ENCODE measurements at places on chromosomes 11 and 22.

DNA sequence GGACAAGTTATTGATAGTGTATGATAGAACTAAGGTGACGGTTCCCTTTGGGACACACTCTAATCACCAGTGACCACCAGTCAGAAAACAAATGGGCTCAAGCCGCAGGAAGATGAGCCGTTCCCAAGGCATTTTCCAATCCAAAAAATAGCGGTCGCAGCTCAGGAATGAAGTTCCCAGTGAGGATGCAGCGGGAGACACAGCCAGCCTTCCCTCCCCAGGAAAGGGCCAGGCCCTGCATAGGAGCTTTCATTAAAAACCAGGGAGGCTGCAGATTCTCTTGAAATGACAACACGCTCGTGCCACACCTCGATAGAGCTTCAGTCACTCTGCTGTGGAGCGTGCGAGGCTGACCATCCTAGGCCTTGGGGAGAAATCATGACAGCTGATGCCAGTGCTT, 65.8 kb upstream of the WNT7B start:
- DNase-seq: no peak

DNA sequence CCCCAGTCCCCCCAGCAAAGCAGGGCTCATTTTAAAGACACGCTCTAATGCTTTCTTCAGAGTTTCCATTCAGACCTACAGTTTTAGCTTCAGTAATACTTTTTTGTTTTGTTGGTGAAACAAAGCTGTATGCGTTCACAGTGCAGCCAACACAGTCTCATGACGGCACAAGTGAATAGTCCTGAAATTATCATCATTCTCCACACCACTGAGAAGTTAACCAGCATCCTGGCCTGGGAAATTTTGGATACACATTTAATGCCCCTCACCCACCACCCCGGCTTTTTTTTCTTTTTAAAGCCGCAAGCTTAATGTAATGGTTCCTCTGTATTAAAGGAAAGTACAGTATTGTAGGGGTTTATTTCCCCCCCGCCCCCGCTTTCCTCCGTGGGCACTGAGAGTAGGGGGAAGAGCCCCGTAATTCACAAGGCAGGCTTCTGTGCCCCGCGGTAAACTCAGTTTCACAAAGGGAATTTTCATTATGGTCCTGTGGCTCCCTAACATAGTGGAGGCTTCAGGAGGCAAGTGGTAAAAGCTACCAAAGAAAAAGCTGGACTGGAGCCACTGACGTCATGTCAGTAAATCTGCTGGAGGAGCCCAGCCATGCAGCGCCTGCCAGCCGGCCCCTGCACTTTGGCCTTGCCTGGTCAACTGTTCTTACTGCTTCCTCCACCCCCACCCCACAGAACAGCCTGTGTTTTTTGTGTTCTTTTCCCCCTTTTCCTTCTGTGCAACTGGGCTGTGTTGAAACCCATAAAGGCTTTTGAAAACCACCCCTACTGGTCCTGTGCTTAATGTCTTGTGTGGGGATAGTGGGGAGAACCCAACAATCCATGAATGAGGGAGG, 18.2 kb downstream of the TEAD1 start:
- no peak for DNase-seq

DNA sequence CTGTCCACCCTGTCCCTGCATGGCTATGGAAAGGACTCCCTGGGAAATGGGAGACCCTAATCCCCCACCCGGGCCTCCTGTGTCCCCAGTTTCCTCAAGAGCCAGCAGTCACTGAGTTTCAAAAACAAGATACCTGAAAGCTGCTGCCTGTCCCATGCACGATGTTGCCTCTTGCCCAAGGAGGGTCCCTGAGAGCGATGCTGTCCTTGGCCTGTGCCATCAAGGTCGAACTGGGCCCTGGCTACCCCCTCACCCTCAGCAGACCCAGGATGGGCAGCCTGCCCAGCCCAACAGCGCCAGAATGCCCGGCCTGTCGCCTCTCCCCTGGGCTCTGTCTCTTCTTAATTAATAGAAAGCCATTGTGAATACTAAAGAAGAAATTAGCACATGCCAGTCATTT, 104.5 kb upstream of the LMO1 start:
- DNase-seq: no peak

- no peak for DNase-seq
These were observed 72.8 kb upstream of the CCND1 start for GRCh38 chr11:69567951-69568808.

DNA sequence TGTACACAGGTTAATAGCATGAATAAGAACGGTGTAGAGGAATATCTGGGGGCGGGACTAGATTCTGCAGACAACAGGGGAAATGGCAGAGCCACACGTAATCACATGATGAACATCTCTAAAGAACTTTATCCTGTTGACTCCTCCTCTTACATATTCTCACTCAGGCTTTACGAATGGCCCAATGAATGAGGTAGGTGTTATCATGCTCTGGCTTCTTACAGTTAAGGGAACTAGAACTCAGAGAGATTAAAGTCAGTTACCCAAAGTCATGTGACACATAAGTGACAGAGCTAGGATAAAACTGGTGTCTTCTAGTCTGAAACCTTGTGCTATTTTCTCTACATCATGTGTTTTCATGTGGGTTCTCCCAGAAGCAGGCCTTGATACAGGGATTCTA, 49.0 kb upstream of the BMAL1 start:
- DNase-seq: peak; percentile 32

DNA sequence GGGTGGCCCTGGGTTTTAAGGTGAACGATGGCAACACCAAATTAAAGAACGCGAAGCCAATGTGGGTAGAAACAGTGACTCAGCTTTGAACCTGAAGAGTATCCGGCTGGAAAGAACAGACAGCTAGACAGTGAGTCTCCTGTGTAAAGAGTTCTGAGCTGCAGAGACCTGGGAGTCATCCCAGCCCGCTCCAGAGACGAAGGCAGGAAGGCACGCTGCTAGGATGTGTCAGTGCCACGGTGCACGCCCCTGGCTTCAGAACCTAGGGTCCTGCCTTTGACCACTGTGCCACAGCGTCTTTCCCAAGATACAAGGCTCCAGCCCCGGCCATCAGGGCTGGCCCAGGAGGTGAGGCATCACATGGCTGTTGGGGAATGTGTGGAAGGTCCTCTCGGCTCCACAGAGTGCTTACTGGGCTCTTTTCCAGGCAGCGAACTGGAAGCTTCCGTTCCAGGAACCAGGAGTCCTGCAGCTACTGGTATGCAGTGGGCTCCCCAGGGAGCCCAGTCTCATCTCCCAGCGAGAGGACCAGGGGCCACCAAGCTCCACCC, 29.9 kb downstream of the LRFN4 start:
- DNase-seq: no peak

DNA sequence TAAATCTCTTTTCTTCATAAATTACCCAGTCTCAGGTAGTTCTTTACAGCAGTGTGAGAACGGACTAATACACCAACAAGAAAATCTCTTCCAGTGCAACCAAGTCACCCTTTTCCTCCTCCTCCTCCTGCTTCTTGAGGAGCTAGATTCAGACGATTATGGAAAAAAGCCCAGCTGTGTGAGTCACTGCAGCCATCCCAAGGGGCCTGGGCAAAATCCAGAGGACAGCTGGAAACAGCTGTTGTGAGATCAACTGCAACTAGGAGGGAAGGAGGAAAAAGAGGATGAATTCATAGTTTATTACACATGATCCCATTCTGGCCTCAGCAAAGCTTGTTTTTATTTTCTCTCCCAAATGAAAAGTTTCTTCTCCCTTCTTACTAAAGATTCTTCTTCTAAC, 32.9 kb downstream of the RBFOX2 start:
- no peak for DNase-seq

- DNase-seq: no peak
These were observed 39.5 kb upstream of the CLNS1A start for GRCh38 chr11:77677138-77677537.

GRCh38 chr22:41910050-41911000, 4.5 kb downstream of the SHISA8 start:
- no peak for DNase-seq

- DNase-seq: no peak
These were observed 156.5 kb downstream of the RRAS2 start for GRCh38 chr11:14202251-14203196.

- no peak for DNase-seq
These were observed 16.2 kb upstream of the ACER3 start for GRCh38 chr11:76844511-76844910.

- DNase-seq: peak; percentile 58
These were observed 217.3 kb upstream of the GRIA4 start for GRCh38 chr11:105392556-105392955.

- DNase-seq: no peak
These were observed 412.7 kb downstream of the SOX6 start for GRCh38 chr11:15943418-15944197.

- no peak for DNase-seq
These were observed 76.1 kb upstream of the RTL6 start for GRCh38 chr22:44574057-44574639.

DNA sequence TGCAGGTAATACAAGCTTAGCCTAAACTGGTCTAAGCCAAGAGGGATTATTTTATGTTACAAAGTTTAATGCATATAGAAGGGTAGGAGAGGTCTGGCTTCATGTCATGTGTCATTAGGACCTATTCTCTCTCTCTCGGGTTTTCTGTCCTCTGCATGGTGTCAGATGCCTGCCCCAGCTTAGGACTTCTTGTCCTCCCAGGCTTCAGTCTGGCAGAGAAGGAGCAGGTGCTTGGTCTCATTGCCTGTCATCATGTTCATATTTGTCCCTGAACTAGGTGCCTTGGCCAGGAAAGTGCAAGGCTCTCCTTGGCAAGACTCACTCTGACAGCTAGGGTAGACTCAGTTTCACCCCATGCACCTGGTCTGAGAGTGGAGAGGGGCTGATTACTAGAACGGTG, 126.3 kb downstream of the ADAMTS15 start:
- DNase-seq: no peak

DNA sequence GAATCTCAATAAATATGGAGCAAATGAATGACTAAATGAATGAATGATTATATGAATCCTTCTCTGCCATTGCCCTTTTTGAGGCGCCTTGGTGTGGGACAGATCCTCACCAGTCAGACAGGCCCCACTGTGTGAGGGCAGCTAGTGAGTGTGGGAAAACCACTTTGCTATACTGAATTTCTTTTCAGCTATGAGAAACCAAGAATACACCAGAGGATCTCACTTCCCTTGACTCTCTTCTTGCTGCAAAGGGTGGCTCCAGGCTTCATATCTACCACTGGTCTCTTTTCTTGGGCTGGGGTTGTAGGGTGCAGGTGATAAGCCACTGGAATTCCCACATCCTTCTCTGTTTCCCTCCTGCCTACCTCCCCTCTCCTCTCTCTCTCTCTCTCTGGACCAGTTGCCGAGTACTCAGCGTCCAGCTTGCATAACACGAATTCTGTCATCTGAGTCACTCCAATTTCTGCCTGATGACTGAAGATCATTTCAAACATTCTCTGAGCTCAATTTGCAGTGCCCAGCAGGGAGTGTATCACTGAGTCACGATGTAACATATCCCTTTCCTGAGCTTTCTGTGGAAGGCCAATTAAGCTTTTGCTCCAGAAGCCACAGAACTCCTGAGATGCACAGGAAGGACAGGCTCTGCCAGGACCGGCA, 304.3 kb upstream of the NCAM1 start:
- no peak for DNase-seq

- DNase-seq: no peak
These were observed 509.8 kb downstream of the BUD13 start for GRCh38 chr11:116263019-116263418.

GRCh38 chr11:113332023-113332422, 17.6 kb downstream of the TTC12 start:
- no peak for DNase-seq

- DNase-seq: no peak
These were observed 152.7 kb upstream of the BLID start for GRCh38 chr11:122268601-122269130.

DNA sequence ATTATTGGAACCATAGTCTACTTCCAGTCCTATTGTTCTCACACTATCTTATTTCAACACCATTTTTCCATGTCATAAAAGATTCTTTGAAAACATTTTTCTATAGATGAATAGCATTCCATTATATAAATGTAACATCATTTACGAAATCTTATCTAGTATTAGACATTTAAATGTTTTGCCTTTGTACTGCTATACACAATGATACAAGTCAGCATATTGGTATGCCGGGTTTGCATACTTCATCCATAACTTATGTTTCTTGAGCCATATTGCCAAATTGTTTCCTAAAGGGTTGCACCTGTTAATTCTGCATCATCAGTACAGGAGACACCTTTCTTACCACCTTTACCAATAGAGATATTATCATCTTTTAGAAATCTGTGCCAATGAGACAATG, 68.2 kb downstream of the SYT13 start:
- DNase-seq: no peak

DNA sequence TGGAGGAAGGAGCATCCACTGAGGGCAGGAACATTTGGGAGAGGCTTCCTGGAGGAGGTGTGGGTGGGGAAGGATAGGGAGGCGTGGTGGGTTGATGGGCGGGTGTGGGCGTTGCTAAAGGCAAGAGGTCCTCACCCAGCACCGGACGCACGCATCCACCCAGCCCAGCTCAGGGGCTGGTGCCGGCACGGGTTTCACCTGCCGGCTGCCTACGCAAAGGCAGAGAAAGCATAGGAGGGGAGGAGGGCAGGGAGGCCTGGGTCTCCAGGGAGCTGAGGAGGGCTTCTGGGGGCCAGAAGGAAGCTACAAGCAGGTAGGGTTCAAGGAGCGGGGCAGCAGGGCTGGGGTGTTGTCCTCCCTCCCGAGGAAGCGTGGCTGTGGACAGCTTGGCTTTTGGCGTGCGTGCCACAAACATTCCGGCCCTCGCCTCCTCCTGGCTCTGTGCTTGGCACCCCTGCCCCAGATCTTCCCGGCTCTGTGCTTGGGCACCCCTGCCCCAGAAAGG, 7.8 kb downstream of the SSH3 start:
- no peak for DNase-seq

DNA sequence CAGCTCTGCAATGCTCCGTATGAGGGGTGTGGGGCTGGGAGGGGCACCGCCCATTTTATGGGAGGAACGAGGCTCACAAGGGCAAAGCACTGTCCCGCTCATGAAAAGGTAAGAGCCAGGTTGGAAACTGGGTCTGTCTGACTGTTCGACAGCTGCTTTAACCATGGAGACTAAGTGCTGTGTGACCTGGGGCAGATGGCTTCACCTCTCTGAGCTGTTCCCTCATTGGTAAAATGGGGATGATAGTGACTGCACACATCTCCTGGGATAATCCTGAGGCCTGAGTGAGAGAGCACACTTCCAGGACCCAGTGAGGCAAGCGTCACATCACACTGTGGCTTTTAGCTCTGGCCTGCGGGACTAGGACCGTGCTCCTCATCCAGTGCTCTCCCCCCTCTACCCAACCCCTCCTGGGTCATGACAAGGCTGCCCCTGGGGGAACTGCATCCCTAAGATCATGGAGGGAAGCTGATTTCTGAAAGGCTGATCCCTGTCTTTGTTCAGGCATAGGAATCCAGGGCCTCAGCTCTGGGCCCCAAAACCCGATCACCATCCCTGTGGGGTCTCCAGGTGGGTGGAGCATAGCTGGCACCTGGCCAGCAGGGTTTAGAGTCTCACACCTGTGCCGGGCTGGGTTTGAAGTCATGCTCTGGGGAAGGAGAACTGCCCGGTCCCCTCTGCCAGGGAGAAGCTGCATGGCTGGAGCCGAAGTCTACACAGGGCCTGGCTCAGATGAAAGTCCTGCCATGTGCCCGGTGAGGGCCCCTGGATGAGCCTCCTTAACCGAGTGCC, 21.3 kb downstream of the FGF3 start:
- DNase-seq: no peak

Data from inflammatory macrophage treated with lipopolysaccharide for 4 hours (primary cell).